ENCODE measurements at places on chromosomes 7 and 10.
A peak's percentile ranks its signal among the peaks of the same experiment; 100 is the strongest.

- no peak for DNase-seq
These were observed 160.3 kb upstream of the KLF14 start for GRCh38 chr7:130894146-130894908.

DNA sequence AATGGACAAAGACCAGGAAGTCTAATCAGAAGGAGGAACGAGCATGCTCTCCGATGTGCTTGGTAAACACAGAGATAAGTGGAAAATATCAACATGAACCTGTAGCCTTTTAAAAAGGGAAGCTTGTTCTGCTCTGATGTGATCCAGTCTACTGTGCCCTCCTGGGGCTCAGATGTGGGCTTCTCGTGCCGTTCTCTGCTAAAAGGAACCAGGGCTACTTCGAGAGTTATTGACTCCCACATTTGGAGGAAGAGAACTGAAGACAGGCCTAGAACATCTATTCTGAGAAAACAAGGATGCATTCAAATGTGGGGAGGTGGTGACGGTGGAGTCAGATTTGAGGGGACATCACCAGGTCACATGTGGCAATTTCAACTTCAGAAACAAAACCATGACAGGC lies 325.4 kb downstream of the GLRX3 start:
- DNase-seq = no peak

DNA sequence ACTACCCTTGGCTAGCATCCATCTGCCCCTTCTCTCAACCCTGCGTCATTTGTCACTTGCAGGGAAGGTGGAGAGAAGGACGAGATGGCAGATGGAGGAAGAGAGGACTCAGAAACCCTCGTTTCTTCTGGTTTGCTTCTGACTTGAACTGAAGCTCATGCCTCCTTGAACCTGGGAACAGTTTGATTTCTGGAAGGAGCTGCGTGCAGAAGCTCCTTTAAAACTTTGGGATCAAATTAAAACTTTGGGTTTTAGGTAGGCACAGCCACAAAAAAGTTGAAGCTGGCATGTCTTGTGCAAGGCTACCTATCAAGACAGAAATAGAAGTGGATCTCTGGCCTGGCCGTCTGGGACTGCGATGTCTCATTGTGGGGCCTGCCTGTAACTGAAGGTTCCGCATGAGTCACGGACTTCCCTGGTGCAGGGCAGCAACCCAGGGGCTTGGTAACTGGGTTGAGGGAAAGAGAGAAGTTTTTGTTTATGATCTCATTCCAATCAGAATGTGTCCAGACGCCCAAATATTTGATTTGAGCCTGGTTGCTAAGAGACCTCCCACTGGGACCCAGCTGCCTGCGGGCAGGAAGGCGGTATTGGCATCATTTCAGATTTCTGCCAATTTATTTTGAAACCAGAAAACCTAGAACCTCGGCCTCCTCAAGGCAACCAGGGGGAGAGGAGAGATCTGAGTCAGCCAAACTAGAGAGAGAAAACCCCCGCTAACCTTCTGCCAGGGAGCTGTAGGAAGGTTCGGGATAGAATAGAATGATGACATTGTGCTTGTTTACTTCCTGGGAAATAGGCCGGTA lies 15.8 kb upstream of the CAMK1D start:
- peak; percentile 65 for DNase-seq

- no peak for DNase-seq
These were observed 180.6 kb downstream of the LRMDA start for GRCh38 chr10:75611993-75612372.

DNA sequence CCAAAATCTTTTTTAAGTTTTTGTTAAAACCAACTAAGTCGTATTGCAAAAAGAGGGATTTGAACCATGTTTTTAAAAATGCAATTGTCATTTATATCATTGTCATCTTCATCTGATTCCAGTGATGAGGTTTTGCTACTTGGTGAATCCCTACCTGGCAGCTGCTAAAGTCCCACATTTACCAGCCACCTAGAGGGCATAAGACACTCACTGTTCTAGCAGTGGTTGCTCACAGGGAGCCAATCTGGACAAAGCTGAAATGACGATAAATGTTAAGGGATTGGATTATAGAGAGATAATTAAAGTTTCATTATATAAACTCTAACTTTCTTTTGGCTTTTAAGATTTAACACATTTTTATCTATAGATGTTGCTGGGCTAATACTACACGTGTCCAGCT lies 18.7 kb downstream of the KIFBP start:
- no peak for DNase-seq

DNA sequence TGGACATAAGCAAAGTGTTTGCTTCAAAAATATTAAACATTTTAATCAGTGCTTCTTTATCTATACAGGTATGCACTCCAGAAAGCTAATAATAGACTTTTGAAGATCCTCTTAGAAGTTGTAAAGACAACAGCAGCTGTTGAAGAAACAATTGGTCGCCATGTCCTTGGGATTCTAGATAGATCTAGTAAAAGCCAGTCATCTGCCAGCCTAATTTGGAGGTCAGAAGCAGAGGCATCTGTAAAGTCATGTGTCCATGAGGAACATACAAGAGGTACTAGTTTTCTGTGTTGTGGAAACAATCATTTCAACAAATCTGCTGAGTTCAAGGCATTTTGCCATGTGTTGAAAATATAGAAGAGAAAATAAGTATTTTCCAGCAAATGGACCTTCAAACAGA lies 89.3 kb downstream of the CYP51A1 start:
- DNase-seq = no peak

DNA sequence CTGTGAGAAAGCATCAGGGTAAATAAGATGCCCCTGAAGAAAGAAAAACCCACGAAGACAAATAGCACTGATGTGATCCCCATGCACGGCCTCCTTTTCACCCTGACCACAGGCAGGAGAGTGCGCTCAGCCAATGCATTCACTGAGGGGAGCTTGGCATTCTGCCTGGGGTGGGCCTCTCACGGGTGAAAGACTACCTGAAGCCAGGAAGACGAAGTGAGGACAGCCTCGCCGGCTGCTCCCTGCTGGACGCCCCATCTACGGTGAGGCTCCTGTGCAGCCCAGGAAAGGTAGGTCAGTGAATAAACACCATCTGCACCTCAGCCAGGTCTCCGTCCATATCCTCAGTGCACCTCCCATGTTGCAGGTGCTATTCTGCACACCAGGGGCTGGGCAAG lies 32.0 kb downstream of the CPXM2 start:
- no peak for DNase-seq

- no peak for DNase-seq
These were observed 120.8 kb downstream of the TAX1BP1 start for GRCh38 chr7:27860800-27861199.

DNA sequence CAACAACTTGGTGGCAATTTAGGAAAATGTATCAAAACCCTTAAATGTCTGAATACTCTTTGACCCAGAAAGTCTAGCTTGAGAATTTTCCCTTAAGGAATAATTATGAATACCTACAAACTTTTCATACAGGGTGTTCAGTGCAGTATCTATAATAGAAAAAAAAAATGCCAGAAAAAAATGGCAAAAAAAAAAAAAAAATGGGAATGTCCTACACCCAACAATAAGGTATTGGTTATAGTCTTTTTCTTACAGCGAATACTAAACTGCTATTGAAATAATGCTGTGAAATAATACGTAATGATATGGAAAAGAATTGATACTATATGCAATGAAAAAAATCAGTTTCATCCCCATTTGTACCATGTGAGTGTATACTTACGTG lies 44.3 kb downstream of the ZNF800 start:
- no peak for DNase-seq

DNA sequence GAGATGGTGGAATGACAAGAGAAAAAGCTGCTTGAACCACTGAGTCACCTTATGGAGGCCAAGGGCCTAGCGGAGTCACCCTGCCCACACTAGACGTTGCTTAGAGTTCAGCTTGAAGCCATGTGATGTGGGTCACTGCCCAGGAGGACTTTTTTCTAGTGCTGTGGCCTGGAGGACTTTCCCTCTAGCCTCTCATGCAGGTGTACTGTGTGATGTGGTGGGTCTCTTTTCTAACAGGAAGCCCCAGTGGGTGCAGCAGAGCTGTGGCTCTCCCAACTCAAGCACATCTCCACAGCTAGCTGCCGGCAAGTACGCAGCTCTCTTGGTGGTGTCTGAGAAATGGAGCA lies 13.6 kb downstream of the POR start:
- no peak for DNase-seq

GRCh38 chr7:134317434-134317833 lies 704 bp upstream of the SLC35B4 start:
- no peak for DNase-seq

DNA sequence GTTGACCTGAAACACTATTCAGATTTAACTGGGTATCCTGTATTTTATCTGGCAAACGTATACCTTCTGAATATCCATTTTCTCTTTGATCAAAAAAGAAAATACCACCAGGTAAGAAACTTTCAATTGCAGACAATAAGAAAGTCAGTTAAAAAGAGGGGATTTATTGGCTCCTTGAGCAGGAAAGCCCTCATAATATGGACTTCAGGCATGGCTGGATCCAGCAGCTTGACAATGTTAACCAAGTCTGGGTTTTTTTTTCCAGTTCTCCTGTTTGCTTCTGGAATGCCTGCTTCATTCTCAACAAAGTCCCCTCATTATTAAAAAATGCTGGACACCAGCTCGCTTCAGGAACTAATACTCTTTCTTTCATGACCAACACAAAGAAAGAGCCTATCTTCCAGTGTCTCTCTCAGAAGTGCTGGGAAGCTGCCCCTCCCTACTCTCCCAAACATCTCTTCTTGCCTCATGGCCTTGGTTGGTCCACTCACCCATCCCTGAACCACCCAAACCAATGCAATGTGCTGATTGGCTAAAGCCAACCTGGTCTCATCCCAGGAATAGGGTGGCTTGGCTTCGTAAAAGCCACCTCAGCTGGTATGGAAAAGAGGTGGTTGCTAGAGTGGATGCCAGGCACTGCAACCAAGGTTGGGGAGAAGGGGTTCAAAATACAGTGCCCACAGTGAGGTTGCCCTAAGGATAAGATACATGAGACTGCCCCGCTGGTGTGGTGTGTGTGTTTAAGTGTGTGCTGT lies 30.6 kb upstream of the WDFY4 start:
- no peak for DNase-seq

- DNase-seq = no peak
These were observed 8.1 kb downstream of the TMEM209 start for GRCh38 chr7:130197094-130197493.

- no peak for DNase-seq
These were observed 86.7 kb downstream of the INPP5A start for GRCh38 chr10:132624061-132624846.

GRCh38 chr7:110534241-110534931 lies 556.5 kb upstream of the LRRN3 start:
- no peak for DNase-seq

DNA sequence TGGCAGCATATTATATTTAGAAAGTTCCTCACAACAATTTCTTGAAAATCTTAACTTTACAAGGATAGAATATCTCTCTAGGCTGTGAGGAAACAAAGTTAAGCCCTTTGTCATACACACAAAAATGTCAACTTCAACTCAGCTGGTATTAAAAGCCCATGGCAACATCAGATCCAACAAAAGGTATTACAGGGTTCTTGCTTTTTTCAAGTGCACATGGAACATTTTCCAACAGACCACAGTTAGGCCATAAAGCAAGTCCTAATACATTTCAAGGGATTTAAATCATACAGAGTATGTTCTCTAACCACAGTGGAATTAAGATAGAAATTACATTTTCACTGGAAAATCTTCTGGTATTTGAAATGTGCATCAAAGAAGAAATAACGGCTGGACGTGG lies 71.9 kb upstream of the OIT3 start:
- DNase-seq = no peak

GRCh38 chr7:100407285-100408180 lies 21.0 kb downstream of the ZCWPW1 start:
- DNase-seq = no peak

DNA sequence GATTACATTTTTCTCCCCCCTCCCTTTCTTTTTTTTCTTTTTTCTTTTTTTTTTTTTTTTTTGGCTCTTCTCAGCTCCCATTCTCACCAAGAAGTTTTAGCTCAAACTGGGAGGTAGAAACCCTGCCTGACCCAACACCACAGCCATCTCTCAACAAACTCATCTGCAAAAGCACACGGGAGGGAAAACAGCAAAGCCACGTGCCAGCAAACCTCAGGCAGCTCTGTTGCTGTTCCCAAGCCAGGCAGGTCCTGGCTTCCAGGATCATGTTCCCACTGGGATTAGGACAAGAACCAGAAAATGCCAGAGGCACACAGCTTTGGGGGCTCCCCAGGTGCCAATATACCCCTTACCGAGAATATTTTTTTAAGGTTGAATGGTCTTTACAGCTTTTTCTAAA lies 56.7 kb downstream of the ITIH5 start:
- DNase-seq = peak; percentile 36

DNA sequence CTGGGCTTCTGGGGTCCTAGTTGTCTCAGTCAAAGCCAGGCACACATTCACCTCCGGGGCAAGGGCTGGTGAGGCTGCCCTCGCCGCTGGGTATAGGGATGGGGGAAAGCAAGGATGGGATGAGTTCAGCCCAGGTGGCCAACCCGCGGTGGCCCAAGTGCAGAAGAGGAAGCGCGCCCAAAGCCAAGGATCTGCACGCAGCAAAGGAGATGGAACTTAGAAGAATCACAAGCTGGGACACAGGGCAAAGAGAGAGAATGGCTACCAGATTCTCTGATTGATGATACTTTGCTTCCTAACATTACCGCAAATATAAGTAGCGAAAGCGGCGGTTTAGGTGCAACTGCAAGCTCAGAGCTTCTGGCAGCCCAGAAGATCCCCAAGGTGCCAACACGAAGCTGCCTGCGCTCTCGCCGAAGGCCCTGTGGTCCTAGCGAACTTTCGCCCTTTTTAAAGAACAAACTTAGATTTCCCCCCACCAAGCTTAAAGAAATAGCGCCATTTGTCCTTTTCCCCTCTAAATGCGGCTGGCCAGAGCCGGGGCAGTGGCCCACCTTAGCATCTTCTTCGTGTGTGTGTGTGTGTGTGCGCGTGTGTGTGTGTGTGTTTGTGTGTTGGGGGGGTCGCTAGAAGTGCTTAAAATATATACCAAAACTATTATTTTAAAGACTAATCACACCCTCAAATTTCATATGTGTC lies 927 bp upstream of the MKX start:
- peak; percentile 21 for DNase-seq

DNA sequence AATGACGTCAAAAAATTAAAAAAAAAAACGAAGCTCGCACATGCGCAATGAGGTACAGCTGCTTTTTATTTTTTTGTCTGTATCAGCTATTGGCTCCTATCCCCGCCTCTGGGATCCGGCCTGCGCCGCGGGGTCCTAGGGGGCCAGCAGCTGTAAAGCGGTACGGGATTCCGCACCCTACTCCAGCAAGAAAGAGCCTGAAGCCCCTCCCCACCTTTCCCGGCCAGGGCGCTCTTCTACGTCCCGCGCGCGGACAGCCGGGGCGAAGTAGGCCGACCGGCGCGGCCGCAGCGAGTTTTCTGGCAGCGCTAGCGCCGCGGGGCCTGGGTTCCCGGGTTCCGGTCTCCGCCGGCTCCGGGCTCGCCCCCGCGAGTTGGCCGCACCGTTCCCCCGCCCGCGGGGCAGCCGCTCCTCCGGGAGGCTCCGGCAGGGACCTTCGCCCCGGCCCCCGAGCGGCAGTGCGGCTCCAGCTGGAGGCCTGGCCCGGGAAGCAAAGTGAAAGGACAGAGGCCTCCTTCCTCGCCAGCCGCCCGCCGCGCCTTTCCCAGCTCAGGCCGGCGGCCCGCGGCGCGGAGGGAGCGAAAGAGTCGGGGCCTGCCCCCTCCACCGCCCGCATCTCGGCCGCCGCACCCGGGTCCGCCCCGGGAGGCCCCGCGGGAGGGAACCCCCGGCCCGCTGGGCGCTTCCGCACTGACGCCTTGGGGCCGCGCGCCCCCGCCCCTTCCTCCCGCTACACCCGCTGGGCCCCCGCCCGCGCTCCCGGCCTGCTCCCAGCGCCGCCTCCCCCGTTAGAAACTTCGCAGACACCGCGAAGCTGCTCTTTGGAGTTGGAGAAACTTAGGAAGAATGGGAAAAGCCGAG lies 4.7 kb upstream of the SPAG6 start:
- DNase-seq = peak; percentile 84
